SK-N-SH (cell line): ENCODE measurements at places on chromosomes 7 and 10. TPM values are rescaled to one million over a fixed set of nuclear protein-coding genes. Genes with fewer than 3 reads are reported as not detected.

DNA sequence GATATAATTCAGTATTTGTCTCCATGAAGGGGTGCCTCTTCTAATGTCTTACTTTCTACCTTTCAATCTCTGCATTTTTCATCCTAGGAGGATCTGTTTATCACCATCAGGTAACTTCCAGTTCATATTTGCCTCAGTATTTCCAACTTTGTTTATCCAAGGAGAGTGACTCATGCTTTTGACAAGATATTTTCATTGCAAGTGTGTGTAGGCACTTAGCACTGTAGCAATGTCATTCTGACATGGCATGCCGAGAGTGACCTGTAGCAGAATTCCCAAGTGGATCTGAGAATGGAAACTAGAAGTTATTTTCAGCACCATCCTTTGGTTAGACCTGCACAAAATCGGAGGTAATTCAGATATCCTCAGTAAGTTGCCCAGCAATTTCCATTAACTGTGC is 129.9 kb downstream of the INHBA start:
- DNase-seq, result no peak

DNA sequence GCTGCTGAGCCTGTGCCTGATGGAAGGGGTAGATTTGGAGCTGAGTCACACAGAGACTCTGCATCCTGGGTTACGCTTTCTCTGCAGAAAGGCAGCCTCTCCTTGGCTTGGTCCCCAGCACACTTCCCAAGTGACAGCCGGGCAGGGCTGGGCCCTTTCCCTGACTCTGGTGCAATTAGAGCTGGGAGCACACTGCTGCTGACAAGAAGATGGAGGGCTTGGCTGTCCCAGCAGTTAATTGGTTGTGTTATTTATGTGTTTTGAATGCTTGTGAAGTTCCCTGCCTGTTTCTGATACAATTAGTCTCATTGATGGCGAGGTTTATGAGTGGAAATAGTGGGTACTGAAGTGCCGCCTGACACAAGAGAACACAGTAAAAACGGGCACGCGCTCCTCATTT is 123.6 kb downstream of the TCERG1L start:
- no peak for DNase-seq

DNA sequence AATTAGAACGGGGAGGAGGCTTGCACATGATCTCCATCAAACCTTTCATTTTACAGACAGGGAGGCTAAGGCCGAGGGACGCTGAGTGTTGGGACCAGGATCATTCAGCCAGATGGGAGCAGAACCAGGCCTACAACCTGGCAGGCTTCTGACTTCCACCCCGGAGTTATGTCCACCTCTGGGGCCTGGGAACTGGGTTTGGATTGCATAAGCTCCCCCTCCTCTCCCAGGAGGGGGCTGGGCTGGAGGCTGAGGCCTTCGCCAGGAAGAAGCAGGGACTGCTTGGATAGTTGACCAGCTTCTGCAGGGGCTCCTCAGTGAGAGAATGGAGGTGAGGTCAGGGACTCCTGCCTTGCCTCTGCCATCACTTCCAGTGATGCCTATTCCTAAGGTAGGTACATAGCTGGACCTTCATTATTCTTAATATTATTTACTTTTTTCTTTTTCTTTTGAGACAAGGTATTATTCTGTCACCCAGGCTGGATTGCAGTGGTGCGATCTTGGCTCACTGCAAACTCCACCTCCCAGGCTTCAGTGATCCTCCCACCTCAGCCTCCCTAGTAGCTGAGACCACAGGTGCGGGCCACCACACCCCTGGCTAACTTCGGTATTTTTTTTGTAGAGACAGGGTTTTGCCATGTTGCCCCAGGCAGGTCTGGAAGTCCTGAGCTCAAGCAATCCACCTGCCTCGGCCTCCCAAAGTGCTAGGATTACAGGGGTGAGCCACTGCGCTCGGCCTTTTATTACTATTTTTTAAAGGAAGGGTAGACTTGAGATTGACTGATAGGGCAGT is 1.3 kb downstream of the SNX10 start:
- DNase-seq, result peak; percentile 34

- DNase-seq, result no peak
Measured at GRCh38 chr7:30468041-30468440, 10.5 kb downstream of the NOD1 start.

DNA sequence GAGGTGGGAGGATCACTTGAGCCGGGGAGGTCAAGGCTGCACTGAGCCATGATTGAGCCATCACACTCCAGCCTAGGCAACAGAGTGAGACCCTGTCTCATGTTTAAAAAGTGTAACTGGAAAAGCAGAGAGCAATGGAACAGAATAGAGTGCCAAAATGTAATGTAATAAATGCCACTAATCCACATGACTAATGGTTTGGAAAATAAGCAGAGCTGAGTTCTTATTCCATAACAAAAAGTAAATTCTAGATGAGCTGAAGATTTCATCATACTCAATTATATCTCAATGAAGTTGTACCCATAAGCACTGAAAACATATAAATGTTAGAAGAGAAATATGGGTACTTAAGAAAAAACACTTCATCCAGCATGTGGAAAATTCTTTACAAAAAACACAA is 132.6 kb downstream of the USP6NL start:
- DNase-seq, result no peak

GRCh38 chr7:130444234-130444633 is 3.4 kb upstream of the CEP41 start:
- no peak for DNase-seq

DNA sequence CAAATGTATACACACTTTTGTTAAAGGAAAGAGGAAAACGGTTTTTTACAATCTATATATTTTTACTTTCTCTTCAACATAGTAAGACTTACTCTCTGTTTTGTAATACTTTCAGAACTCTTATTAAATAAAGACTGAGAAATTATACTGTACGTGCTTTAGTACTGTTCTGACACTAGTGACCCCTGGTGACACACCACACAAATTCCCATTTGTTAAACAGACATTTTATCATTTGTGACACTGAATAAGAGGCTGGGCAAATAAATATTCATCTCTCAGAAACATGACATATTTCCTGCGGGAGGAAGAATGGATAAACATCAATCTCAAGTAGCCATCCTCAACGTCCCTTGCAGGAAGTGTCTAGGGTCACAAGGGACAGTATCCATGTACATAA is 68.9 kb upstream of the ZNF33B start:
- DNase-seq, result no peak

DNA sequence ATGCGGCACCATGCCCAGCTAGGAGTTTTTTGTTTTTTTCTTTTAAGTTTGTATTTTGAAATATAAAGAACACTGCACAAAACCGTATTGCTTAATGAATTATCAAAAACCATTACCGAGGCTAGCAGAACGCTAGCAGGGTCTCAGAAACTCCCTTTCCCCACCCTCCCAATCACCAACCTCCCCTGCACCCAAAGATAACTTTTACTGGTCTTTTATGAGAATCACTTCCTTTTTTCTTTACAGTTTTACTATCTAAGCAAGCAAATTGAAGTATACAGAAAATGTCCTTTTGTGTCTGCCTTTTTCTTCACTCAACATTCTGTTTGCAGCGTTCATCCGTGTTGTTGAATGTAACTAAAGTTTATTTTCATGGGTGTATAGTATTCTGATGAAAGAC is 13.4 kb downstream of the HIP1 start:
- no peak for DNase-seq

DNA sequence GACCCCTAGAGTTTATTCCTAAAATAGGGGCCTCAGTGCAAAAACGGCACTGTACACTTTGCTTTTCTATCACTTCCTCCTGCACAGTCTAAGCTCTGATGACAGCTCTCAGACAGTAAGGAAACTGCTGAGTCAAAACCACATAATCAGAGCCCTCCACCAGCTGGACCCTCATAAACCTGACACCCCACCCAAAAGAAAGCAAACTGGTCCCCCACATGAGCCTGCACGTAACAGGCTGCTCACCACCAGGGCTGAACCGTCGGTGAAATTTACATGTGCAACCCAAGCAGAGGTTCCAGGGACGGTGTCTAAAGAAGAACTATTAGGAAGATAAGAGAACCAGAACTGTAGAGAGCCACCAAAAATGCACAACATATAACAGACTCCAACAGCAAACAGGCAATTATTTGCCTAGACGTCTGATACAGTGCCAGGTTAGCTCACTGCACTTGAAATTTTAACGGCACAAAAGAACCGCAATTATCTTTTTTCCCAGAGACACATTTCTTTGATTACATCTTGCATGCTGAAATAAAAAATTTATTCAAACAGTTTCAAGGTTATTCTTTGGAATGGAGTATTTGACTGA is 19.6 kb downstream of the SGMS1 start:
- DNase-seq, result no peak

GRCh38 chr7:152893801-152894294 is 134.3 kb downstream of the ACTR3B start:
- peak; percentile 40 for DNase-seq

- DNase-seq, result no peak
Measured at GRCh38 chr10:62024026-62024701, 122.7 kb downstream of the ARID5B start.

- DNase-seq, result no peak
Measured at GRCh38 chr7:121397822-121398221, 1.7 kb upstream of the FAM3C start.

DNA sequence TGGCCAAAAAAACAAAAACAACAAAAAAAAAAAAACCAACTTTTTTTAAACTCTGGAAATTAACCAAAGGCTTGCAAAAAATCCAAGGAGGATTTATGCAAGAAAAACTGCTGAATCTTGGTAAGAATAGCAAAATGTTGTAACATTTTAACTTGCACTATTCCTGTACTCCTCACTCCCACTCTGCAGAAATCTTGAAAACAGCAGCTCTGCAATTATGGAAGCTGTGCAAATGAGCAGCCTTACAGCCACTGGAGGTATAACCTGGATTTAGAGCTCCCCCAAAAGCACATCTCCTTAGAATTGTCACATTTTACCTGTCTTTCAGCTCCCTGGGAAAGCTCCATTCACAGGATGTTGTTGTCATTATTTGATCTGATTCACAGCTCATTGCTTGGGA is 41.8 kb upstream of the LRGUK start:
- no peak for DNase-seq

DNA sequence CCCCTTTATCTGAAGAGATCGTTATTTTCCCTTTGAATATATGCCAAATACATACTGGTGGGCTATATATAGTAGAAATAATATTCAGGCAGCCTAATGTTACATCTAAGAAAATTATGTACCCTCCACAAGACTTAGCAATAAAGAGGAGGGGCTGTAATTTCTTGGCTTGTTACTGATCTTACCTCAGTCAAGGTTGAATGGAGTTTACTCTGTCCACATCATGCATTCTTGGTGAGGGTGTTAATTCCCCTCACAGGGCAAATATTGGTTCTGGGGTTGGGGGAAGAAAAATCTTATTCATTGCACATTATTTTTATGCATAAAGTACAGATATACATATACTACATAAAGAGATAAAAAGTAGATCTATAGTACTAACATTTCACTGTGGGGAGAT is 145.8 kb upstream of the ANK3 start:
- no peak for DNase-seq

DNA sequence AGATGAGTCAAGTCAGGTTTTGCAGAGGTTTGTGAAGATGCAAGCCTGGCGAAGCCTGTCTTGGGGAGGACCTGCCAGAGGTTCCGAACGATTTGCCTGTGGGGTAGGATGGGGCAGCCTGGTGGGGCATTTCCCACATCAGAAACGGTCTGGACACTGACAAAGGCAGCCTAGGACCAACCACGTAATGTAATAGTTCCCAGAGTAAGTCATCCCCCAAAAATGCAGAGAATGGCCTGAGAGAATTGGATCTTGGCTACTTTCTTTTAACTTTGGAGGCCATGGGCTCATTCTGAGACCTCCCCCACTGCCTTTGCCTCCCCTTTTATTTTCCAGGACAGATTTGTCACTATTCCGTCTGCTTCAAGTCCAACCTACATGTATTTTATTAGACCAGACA is 168.9 kb upstream of the SH2B2 start:
- DNase-seq, result peak; percentile 45

GRCh38 chr10:132602614-132603013 is 65.0 kb downstream of the INPP5A start:
- no peak for DNase-seq

DNA sequence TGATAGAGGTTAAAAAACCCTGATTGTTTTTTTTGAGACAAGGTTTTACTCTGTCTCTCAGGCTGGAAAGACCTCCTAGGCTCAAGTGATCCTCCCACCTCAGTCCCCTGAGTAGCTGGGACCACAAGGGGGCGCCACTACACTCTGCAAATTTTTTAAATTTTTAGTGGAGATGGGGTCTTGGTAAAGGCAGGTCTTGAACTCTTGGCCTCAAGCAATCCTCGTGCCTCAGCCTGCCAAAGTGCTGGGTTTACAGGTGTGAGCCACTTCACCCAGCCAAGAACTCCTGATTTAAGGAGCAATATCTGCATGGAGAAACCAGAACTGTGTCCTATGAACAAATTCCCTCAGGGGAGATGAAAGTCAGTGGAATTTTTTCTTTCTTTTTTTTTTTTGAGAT is 7.3 kb upstream of the KLHDC10 start:
- peak; percentile 70 for DNase-seq

GRCh38 chr7:74026903-74027682 is 880 bp upstream of the ELN start:
- DNase-seq, result peak; percentile 92

DNA sequence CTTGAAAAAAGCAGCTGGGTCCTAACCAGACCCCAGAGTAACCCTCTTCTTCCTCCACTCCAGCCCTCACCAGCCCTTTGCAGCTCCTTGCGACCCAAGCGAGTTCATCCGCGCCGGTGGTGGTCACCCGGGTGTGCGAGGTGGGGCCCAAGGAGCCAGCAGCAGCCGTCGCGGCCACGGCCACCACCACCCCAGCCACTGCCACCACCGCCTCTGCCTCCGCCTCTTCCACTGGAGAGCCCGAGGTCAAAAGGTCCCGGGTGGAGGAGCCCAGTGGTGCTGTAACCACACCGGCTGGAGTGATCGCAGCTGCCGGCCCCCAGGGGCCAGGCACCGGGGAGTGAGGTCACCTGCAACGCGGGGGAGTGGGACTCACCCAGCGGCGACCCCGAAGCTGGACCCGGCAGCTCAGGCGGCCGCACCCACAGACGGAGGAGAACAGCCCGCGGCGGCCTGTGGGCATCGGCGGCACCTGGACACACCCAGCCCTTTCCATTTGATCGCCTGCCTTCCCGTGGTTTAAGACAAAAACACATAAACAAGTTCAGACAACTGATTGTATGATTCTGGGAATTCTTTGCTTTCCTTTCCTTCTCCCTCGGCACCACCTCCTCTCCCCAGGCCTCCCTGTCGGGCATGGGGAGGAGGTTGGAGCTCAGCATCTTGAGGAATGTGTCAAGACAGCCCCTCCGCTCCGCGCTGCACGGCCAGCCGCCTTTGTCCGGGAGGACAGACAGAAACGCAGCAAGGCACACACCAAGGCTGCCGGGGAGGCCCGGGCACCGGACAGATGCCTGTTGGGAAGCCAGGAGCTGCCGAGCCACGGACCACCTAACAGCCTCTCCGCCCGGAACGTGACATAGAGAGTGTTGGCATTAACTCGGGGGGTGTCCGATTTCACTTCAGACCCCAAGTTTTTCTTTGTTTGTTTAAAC is 13.0 kb upstream of the AP5Z1 start:
- DNase-seq, result no peak

GRCh38 chr7:96422388-96422787 is 100.5 kb upstream of the SLC25A13 start:
- no peak for DNase-seq

The MACC1 gene
- not detected in 2 replicates for polyA plus RNA-seq

The SLC26A4 gene
- 0.61 and 0.78 TPM in 2 replicates for polyA plus RNA-seq

The CDK6 gene
- polyA plus RNA-seq, result 30.3 and 33.2 TPM in 2 replicates

The DMBT1 gene
- polyA plus RNA-seq, result not detected in 2 replicates

The WDFY4 gene
- not detected in 2 replicates for polyA plus RNA-seq

The GLI3 gene
- 0.08 and 0.10 TPM in 2 replicates for polyA plus RNA-seq

The IDI2 gene
- not detected in 2 replicates for polyA plus RNA-seq

The SLC16A9 gene
- 4.7 and 6.7 TPM in 2 replicates for polyA plus RNA-seq

The LIPN gene
- polyA plus RNA-seq, result not detected in 2 replicates

The KIAA1217 gene
- polyA plus RNA-seq, result 4.2 and 7.2 TPM in 2 replicates

The ACTL6B gene
- polyA plus RNA-seq, result 0.67 and 0.93 TPM in 2 replicates

The NXPH1 gene
- polyA plus RNA-seq, result not detected in 2 replicates

The NPC1L1 gene
- 0.03 TPM in 1 of 2 replicates, not detected in the other for polyA plus RNA-seq
